ENCODE measurements at places on chromosomes 4 and X. TPM values are rescaled to one million over a fixed set of nuclear protein-coding genes. Genes with fewer than 3 reads are reported as not detected.

Gene LAMP2
- 120 TPM for total RNA-seq

Gene IL2RG
- total RNA-seq: 0.57 TPM

Gene IL9R
- total RNA-seq: not detected

Gene TKTL1
- total RNA-seq: not detected

Gene ZFX
- total RNA-seq: 45.1 TPM

Gene TEX13B
- not detected for total RNA-seq

Gene SCD5
- 13.9 TPM for total RNA-seq

- H3K36me3 ChIP-seq: peaks cover 8% of the 10 kb centered on the region
- peak overlapping the region; percentile 36 for H3K4me3 ChIP-seq
- no peaks in the 10 kb centered on the region for H3K27me3 ChIP-seq
- H3K4me1 ChIP-seq: peaks cover 11% of the 10 kb centered on the region
These were observed 126.7 kb downstream of the CHRNA9 start for GRCh38 chr4:40461879-40462278.

GRCh38 chrX:19005909-19006308 lies 22.0 kb upstream of the PHKA2 start:
- H3K4me1 ChIP-seq: peaks cover 16% of the 10 kb centered on the region
- DNase-seq: peak; percentile 32
- no peaks in the 10 kb centered on the region for H3K27me3 ChIP-seq
- no peak overlapping the region for H3K27ac ChIP-seq
- no peak overlapping the region for H3K4me3 ChIP-seq

GRCh38 chr4:38493066-38493465 lies 170.9 kb upstream of the KLF3 start:
- H3K4me1 ChIP-seq: peaks cover 37% of the 10 kb centered on the region
- H3K27ac ChIP-seq: no peak overlapping the region
- H3K36me3 ChIP-seq: no peaks in the 10 kb centered on the region
- DNase-seq: no peak

DNA sequence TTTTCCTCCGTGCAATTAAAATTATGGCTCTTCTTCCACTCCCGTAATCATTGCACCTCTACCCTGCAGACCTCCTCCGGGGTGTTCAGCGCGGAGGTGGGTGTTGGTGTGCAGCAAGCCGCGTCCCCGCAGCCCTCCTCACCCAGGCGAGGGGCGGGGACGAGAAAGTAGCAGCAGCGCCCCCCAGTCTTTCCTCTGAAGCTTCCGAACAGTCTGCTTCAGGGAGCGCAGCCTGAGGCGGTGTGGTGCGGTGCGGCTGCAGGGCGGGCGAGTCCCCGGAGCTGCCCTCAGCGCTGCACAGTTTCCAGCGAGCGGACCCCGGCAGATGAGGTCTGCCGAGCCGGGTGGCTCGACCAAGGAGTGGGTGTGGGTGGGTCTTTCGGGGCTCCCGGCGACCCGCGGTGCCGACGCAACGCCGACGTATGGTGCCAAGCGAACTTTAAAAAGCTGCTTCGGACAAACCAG lies at the start of gene FRAS1:
FRAS1 (plus strand) TSS at position 189 of the 465 bp plus-strand sequence. CDS start 687 bp downstream, outside the sequence.
- peak within 1 kb of the TSS; percentile 74 for H3K27ac ChIP-seq
- peak; percentile 41 for DNase-seq
- H3K4me1 ChIP-seq: no peaks in the 10 kb centered on the region
- no peaks in the 10 kb centered on the region for H3K27me3 ChIP-seq

GRCh38 chr4:166312166-166312565 lies 439.1 kb downstream of the TLL1 start:
- no peak overlapping the region for H3K4me3 ChIP-seq
- H3K27me3 ChIP-seq: no peaks in the 10 kb centered on the region
- no peaks in the 10 kb centered on the region for H3K4me1 ChIP-seq
- no peak for DNase-seq
- no peaks in the 10 kb centered on the region for H3K36me3 ChIP-seq
- H3K27ac ChIP-seq: no peak overlapping the region

DNA sequence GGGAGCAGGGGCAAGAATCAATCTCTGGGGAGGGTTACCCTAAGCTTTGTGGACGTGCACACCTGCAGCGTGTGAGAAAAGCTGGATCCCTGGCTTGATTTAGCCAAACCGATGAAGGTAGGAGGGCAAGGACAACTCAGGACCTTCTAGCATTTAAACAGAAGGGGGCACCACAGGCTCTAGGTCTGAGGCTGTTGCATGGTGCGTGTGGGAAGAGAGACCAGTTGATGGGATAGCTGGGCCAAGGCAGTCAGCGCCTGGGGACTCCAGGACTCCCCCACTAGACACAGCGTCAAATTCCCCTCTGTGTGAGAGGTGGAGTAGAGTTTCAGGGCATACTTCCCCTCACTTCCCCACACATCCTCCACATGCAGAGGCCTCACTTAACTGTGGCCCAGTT lies 4.3 kb downstream of the GABRQ start:
- H3K4me1 ChIP-seq: no peaks in the 10 kb centered on the region
- peaks cover 4% of the 10 kb centered on the region for H3K36me3 ChIP-seq
- H3K27me3 ChIP-seq: peaks cover 29% of the 10 kb centered on the region
- H3K4me3 ChIP-seq: no peak overlapping the region
- H3K27ac ChIP-seq: no peak overlapping the region

DNA sequence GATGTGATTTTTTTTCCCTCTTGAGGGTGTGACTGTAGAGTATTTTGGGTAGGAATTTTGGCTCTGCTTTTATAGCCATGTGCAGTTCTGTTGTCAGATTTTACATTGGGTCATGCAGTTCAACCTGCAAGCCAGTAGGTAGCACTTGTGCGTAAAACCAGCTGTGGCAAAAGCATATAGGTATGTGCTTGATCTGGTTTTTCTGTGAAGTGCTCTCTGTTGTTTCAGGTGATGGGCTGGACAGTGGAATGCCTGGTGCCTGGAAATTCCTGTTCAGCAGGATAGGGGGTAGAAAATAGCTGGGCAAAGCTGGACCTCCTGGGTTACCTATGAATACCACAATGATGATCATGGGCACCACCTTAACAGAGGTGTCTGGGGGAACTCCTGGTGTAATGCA lies 584.2 kb upstream of the PCDH10 start:
- no peaks in the 10 kb centered on the region for H3K36me3 ChIP-seq
- no peak overlapping the region for H3K4me3 ChIP-seq
- DNase-seq: peak; percentile 14
- no peak overlapping the region for H3K27ac ChIP-seq
- H3K27me3 ChIP-seq: no peaks in the 10 kb centered on the region

- H3K27me3 ChIP-seq: no peaks in the 10 kb centered on the region
- H3K27ac ChIP-seq: no peak overlapping the region
- no peak for DNase-seq
- H3K4me1 ChIP-seq: peaks cover 1% of the 10 kb centered on the region
- no peaks in the 10 kb centered on the region for H3K36me3 ChIP-seq
These were observed 9.3 kb downstream of the ZXDA start for GRCh38 chrX:57900975-57901374.

- peaks cover 12% of the 10 kb centered on the region for H3K4me1 ChIP-seq
- no peak overlapping the region for H3K27ac ChIP-seq
- H3K27me3 ChIP-seq: peaks cover 34% of the 10 kb centered on the region
- peak overlapping the region; percentile 56 for H3K4me3 ChIP-seq
These were observed 2.4 kb upstream of the FGFRL1 start for GRCh38 chr4:1008840-1009541.

DNA sequence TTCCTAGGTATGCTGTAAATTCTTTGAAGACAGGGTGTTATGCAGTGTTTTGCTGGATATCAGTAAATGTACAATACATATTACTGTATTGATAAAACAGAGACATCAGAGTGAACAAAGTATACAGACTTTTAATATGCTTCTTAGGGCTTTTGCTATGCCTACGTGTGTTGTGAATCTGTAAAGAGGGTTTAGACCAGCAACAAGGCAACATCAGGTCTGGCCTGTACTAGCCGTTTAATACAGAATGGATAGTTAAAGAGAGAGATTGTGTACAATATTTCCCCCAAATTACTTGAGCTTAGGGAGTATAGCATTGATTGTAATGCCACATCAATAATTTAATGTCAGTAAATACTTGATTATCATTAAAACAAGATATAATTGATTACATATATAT lies 75.2 kb downstream of the PAQR3 start:
- peaks cover 8% of the 10 kb centered on the region for H3K4me1 ChIP-seq
- no peak overlapping the region for H3K4me3 ChIP-seq
- H3K36me3 ChIP-seq: peaks cover 4% of the 10 kb centered on the region
- no peak overlapping the region for H3K27ac ChIP-seq

GRCh38 chr4:18343581-18343980 lies 322.0 kb upstream of the LCORL start:
- H3K27me3 ChIP-seq: no peaks in the 10 kb centered on the region
- H3K36me3 ChIP-seq: no peaks in the 10 kb centered on the region
- H3K27ac ChIP-seq: no peak overlapping the region
- no peak for DNase-seq
- H3K4me1 ChIP-seq: no peaks in the 10 kb centered on the region

GRCh38 chrX:13078739-13079444 lies 34.5 kb upstream of the FAM9C start:
- peak overlapping the region; percentile 86 for H3K27ac ChIP-seq
- peaks cover 51% of the 10 kb centered on the region for H3K4me1 ChIP-seq
- H3K36me3 ChIP-seq: peaks cover 13% of the 10 kb centered on the region
- peak; percentile 28 for DNase-seq
- H3K4me3 ChIP-seq: peak overlapping the region; percentile 32

DNA sequence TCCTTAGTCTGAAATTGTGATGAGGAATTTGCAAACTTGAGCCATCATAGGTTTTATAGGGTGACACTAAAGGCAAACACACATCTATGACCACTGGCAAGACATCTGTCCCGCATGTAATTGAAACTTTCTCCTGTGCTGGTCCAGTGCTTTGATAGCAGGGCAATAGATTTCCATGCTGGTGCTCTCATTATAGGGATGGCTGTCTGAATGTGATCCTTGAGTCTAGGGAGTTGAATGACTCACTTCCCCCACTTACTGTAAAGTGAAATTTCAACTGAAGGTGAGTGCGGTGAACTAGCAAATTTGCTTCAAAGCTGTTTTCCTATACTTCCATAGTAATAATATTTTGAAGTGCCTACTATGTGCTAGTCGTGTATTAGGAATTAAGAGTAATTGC lies 1630.0 kb downstream of the STIM2 start:
- no peak overlapping the region for H3K4me3 ChIP-seq
- no peak for DNase-seq
- H3K36me3 ChIP-seq: no peaks in the 10 kb centered on the region
- no peak overlapping the region for H3K27ac ChIP-seq
- no peaks in the 10 kb centered on the region for H3K4me1 ChIP-seq

DNA sequence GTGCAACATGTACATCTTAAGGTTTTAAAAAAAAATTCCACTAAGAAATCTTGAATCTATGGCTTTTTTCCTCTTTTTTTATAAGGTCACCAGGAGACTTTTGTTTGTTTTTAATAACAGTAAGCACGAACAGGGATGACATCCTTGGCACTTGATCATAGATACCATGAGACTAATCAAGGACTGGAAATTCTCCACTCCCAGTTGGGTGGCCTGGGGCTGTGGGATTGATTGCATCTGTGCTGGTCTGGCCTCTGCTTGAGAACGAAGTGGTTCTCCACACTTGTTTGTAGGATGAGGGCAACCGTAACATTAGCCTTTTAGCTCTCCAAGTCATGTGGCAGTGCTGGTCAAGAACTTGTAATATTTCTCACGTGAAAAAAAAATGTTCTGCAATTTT lies 35.4 kb downstream of the SNX25 start:
- H3K27ac ChIP-seq: no peak overlapping the region
- no peaks in the 10 kb centered on the region for H3K27me3 ChIP-seq
- peaks cover 22% of the 10 kb centered on the region for H3K4me1 ChIP-seq
- no peaks in the 10 kb centered on the region for H3K36me3 ChIP-seq

GRCh38 chr4:68987007-68987406 lies 35.4 kb upstream of the UGT2A3 start:
- H3K27ac ChIP-seq: no peak overlapping the region
- DNase-seq: no peak
- no peaks in the 10 kb centered on the region for H3K36me3 ChIP-seq
- H3K4me1 ChIP-seq: no peaks in the 10 kb centered on the region
- no peaks in the 10 kb centered on the region for H3K27me3 ChIP-seq
